ENCODE measurements at places on chromosomes 6 and 20. TPM values are rescaled to one million over a fixed set of nuclear protein-coding genes. Genes with fewer than 3 reads are reported as not detected.

- DNase-seq = no peak
These were observed 17.6 kb downstream of the NEDD9 start for GRCh38 chr6:11214901-11215300.

GRCh38 chr6:41605649-41606048 lies 32.6 kb upstream of the MDFI start:
- DNase-seq = no peak

GRCh38 chr20:40009542-40009941 lies 679.5 kb downstream of the MAFB start:
- DNase-seq = no peak

MYLK4 gene
- total RNA-seq = not detected

SAPCD1 gene
- total RNA-seq = 12.0 TPM

GRCh38 chr6:52877786-52878185 lies 31.7 kb downstream of the GSTA3 start:
- DNase-seq = no peak

KCNG1 gene
- total RNA-seq = not detected

GRCh38 chr6:128519931-128520435 lies 416 bp downstream of the PTPRK start:
- peak; percentile 45 for DNase-seq

- peak; percentile 59 for DNase-seq
These were observed 8.8 kb downstream of the PDRG1 start for GRCh38 chr20:31943052-31943471.

DNA sequence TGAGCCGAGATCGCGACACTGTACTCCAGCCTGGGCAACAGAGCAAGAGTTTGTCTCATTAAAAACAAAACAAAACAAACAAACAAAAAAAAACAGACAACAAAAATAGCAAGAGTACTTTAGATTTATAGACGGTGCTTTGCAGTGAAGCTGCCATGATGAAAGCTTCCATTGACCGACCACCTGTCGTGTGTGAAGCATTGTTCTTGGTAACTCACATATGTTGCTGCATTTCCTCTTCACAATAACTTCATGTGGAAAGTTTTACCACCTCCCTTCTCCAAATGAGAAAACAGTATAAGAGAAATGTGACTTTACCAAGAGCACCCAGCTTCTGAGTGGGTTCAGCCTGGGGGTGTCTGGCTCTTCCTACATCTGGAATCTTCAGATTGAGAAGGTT lies 56.4 kb upstream of the PTGIS start:
- DNase-seq = no peak

DNA sequence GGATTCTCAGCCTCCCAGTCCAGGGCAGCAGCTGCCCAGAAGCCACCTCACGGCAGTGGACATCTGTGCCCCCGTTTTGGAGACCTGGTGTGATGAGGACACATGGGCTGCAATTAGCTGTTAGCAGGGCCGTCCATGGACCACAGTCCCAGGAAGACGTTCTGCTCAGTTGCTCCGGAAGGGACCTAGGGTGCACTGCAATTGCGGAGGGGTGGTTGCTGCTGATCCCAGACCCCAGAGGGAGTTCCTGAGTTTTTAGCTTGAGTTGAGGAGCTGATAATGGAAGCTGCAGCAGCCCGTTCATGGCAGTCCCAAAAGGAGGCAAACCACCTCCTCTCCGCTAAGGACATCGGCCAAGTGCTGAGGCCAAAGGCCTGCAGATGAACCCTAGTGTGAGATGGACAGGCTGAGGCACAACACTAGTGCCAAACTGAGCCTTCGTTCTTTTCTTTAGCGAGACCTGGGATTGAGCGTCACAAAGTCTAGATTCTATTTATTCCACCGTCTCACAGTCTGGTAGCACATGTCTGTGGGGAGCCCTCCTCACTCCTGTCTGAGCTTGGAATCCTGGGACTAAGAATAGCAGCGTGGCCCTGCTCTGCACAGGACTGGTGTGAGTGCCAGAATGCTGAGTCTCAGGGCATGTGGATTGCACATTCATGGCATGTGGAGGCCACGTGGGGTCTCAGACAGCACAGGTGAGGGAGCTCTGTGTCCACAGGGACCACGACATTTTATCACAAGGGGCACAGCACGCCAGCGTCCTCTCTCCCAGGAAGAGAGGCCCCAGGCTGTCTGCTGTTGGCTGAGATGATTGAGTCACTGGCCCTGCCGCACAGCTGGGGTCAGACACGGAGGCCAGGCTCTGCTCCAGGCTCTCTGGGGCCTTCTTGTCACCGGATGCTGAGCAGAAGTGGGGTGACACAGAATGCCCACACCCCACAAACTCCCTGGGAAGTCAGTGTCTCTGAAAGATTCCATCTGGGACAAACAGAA lies 113.4 kb downstream of the PSMB1 start:
- no peak for DNase-seq

DNA sequence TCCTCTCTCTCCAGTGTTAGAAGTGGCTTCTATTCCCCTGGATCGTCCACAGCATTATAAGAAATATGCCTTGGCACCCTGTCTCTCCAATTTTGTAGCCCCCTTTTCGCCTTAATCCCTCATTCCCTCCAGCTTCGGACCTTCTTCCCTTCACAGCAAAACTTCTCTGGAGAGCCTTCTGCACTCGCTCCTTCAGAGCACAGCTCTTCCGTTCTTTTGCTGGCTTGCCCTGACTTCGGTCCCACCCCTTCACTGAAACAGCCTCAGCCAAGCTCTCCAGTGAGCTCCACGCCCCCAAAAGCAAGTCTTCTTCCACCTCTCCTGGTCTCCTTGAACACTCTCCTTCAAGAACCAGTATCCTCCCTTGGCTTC lies 134.7 kb upstream of the RNF24 start:
- peak; percentile 78 for DNase-seq

GRCh38 chr6:54053881-54054391 lies 57.3 kb upstream of the MLIP start:
- no peak for DNase-seq

FAM83C gene
- not detected for total RNA-seq

DNA sequence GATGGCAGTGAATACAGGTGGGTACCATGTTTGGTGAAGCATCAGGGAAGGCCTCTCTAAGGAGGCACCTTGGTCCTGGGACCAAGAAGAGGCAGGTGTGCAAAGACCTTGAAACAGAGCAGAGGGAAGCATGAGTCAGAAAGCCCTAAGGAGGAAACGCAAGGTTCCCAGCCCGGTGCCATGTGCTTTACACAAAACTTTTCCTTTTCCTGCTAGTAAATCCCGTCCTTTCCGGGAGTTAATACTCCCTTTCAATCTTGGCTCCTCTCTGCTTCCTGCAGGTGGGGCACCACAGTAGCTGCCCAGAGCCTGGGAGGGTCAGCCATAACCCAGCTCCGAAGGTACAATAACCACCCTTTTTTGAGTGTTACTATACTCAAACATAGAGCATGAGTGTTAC lies 19.4 kb upstream of the SLC23A2 start:
- no peak for DNase-seq

CDH4 gene
- under 0.01 TPM for total RNA-seq

DNA sequence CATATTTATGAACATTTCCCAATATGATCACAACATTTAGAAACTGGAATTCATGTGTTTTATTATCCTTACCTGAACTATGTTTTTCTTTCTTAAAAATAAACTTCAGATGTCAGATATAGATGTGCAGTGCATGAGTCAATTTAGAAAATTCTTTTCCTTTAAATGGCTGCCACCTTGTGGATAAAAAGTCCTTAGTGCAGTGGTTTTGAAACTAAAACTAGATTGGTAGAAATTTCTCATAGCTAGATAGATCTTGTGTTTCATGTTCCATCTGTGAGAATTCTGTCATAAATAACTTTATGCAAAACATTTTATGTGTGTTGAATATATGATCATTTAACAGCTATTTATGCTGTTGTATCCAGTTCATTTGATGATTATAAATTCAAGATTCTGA lies 134.9 kb downstream of the KLHL32 start:
- peak; percentile 53 for DNase-seq

DNA sequence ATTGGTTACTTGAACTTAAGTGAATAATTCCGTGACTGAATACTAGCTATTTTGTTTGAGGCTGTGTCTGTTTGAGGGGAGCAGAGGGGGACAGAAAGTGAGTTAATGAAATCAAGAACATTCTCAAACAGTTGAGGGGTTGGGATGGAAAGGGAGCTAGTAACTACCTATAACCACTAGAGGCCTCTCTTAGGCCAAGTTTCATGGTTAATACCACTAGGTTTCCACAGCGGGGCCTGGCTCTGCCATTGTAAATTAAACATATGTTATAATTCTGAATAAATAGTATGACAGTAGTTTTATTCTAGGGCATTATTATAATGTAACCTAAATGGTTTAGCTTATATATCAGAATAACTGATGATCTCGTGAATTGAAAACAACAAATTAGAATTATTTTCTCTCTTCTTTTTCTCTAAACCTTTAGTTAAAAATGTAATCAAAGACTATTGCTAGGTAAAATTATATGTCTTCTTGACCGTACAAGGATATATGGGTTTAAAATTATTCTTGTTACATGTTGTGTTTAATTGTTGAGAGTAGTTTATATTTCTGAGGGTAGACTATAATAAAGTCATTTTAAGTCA lies 108.1 kb downstream of the BCKDHB start:
- DNase-seq = peak; percentile 76

ANKRD6 gene
- 6.4 TPM for total RNA-seq

ESF1 gene
- total RNA-seq = 8.7 TPM

GRCh38 chr6:137815692-137816091 lies 51.4 kb upstream of the TNFAIP3 start:
- DNase-seq = no peak

DNA sequence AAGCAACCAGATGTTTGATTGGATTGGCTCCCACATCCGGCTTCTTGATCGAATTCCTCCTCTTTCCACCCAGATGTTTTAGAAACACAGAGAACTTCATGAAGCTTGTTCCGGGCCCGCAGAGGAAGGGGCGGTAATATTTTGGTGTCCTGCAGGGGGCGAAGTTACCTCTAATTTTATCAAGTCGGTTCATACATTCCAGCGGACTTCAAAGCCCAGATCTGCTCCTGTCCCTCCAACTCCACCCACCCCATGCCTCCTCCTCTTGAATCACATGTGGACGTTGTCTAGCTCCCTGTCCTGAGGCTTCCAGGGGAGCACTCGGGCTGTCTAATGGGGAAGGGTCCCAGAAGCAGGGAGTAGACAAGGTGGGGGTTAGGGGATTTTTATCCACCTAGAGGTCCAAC lies 2.9 kb upstream of the BMP6 start:
- peak; percentile 90 for DNase-seq

TBXT gene
- total RNA-seq = not detected

DNA sequence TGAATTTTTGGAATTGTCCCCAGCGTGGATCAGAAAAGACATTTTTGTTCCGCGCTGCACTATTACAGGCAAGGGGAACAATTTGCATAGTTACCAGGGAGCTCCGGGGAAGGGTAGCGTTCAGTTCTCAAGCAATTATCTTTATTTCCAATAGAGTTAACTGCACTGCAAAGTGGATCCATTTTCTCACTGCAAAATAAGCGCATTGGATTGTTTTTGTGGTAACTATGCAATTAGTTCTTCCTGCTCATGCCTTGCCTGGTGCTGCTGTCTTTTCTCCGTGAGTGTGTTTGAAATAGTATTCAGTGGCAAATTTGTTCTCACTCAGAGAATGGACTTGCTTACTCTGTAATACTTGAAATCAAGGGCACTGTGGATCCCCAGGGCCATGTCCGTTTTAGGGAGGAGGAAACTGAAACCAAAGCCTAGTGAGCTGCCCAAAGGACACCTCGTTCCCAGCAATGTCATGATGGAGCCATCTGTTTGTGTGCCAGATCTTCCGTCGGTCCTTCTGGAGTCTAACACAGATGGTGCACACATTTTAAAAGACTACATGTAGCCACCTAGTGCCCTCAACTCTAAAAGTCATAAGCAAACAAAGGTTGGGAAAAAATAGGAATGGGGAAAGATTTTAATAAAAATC lies 7.4 kb upstream of the PCK1 start:
- DNase-seq = no peak

- DNase-seq = no peak
These were observed 80.6 kb downstream of the LAMA2 start for GRCh38 chr6:128963561-128963960.

APOBEC2 gene
- 7.2 TPM for total RNA-seq

DNA sequence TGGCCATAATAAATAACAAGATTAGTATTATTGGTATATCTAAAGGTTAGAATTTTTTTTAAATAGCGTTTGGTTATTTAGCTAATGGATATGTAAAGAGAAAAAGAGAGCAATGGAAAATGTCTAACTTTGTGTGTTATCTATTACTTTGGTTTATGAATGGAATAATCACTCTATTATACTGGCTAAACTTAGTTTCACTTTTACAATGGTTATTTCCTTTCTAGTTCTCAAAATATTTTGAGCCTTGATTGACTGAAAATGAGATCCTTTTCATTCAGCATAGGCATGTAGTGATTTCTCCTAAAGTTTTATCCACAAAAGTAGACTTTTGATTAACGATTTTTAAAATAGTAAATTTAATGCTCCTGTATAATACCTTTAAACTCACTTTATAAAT lies 51.6 kb upstream of the MLIP start:
- DNase-seq = no peak

DNA sequence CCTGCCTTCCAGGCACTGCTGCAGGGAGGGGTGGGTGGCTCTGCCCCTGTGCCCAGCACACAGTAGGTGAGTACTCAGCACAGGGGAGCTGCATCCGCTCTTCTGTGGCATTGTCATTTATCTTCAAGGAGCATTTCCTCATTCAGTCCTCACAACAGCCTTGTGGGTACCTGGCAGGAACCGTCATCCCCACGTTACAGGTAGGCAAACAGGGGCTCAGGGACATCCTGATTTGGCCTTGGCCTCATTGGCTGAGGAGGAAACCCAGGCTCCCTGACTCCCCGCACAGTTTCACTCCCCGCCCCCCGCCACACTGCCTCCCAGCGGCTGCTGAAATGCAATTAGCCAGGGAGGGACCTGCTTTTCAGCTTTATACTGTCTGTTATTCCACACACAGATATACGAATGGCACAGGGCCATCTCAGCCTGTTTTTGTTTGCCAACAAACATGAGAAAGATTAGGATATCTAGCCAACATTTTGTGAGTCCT lies 24.2 kb upstream of the PNPLA1 start:
- peak; percentile 57 for DNase-seq

PROKR2 gene
- total RNA-seq = not detected

CEP57L1 gene
- not detected for total RNA-seq

- DNase-seq = peak; percentile 28
These were observed 12.3 kb downstream of the NHLRC1 start for GRCh38 chr6:18110162-18110561.

- DNase-seq = no peak
These were observed 10.6 kb downstream of the SFT2D1 start for GRCh38 chr6:166331503-166332415.

BTN1A1 gene
- not detected for total RNA-seq

- no peak for DNase-seq
These were observed 212.7 kb upstream of the AGPAT4 start for GRCh38 chr6:161486361-161487216.

- peak; percentile 88 for DNase-seq
These were observed at the start of gene PLTP for GRCh38 chr20:45911486-45912343. Gene PLTP, minus strand, starts transcription at chr20:45912155. Its CDS starts 703 bp downstream, at chr20:45911452.

DNA sequence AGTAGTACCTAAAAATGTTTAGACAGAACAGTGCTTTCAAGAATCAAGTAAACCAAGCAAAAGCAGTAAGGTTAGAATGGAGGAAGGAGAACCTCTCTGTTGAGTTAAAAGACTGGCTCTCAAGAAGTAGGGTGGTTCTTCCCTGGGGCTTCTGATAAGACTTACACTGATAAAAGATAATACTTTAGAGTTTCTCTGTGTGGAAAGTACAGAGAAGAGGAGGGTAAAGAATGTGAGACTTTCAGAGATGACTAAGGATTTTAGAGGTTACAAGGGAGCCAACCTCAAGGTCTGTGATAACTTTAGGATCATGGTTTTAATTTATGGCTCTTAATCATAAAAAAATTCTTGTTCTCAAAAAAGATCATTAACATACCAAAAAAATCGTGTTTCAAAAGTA lies 30.9 kb upstream of the ALDH8A1 start:
- no peak for DNase-seq

- DNase-seq = no peak
These were observed 98.5 kb downstream of the PREP start for GRCh38 chr6:105304366-105304765.

Measured in stomach (tissue), 19 donors.